T-helper 2 cell (primary cell): ENCODE measurements at places on chromosomes 5 and 9.

- DNase-seq: no peak
Observed at GRCh38 chr9:91302831-91303230, 58.9 kb downstream of the AUH start.

- DNase-seq: no peak
Observed at GRCh38 chr9:103152473-103152872, 157.3 kb downstream of the CYLC2 start.

DNA sequence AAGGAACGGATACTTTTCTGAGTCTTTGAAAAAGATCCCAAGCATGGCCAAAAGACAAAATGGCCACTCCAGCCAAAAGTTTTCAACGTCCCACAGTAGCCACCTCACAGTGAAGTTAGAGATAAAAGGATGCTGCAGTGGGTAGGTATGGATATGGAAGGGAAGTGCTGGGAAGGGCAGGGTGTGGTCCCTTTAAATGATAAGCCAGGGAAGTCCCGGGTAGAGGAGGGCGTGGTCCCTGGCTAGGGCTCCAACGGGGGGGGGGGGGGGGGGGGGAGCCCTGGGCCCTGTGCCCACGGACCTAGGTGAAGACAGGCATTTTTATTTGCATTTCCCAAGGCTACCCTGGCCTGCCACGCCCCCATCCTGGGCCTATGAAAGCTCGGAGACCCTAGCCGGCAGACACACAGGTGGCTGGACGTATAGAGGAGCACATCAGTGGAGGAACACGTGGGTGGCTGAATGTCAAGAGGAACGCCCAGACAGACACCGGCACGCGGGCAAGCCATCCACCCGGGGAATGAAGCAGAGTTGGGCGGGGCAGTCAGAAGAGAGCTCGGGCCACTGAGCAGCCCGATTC is 306.7 kb downstream of the NFIB start:
- DNase-seq: no peak

DNA sequence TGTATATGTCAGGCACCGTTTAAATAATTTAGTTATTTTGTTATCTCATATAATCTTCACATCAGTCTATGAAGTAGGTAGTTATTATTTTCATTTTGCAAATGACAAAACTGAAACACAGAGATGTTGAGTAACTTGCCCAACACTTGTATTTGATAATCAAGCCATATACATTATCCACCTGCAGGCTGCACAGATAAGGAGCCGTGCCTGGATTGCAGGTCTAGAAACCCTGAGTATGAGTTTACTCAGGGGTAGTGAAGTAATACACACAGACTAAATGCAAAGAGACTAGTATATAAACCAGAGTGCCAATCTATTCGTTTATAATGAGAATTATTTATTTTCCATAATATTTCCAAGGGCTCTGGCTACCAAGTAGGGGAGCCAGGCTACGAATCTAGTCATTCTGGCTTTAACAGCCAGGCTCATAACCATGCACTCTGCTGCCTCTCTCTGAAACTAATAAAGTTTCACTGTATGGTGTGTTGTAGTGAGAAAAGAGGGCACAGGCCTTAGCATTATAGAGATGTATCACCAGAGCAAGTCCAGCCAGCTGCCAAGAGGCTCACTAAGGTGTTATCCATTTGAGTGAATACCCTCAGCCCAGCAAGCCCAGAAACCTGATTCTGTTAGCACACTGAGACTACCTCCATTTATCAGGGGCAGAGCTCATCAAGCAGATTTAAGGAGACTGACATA is 4.5 kb downstream of the HEMGN start:
- DNase-seq: no peak

- no peak for DNase-seq
Observed at GRCh38 chr5:156149213-156149612, 177.8 kb upstream of the SGCD start.

GRCh38 chr9:81118416-81118815 is 570.9 kb downstream of the TLE1 start:
- no peak for DNase-seq

DNA sequence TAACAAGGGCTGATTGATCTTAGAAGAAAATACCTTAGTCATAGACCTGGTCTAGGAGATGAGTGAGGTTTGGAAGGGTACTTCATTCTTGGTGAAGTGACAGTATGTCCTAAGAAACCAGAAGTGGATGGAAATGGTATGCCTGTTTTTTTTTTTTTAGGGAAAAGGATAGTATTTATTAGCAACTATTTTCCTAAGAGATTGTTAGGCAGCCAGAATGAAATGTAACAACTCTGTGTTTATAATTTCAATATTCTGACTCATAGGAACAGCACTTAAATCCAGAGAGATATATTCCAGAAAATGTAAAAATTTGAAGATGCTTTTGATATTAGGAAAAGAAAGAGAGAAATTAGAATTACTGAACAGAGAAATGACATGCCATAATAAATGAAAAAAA is 21.2 kb upstream of the ARL14EPL start:
- no peak for DNase-seq

GRCh38 chr5:14041528-14042192 is 97.2 kb upstream of the DNAH5 start:
- DNase-seq: no peak

DNA sequence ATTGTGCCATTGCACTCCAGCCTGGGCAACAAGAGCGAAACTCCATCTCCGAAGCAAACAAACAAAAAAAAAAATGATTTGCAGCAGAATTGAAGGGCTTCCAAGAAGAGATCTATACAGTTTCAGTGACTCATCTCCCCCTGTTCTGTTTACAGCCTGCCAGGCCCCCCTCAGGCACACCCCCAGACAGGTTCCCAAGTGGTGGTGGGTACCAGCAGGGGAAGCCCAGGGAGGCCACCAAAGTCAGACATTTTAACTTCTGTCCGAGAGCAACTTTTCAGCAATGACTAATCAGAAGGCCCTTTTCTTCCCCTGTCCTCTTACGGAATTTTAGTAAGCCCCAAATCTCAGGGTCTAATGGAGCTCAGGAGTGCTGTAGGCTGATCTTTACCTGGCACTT is 98.7 kb downstream of the PAX5 start:
- DNase-seq: no peak

DNA sequence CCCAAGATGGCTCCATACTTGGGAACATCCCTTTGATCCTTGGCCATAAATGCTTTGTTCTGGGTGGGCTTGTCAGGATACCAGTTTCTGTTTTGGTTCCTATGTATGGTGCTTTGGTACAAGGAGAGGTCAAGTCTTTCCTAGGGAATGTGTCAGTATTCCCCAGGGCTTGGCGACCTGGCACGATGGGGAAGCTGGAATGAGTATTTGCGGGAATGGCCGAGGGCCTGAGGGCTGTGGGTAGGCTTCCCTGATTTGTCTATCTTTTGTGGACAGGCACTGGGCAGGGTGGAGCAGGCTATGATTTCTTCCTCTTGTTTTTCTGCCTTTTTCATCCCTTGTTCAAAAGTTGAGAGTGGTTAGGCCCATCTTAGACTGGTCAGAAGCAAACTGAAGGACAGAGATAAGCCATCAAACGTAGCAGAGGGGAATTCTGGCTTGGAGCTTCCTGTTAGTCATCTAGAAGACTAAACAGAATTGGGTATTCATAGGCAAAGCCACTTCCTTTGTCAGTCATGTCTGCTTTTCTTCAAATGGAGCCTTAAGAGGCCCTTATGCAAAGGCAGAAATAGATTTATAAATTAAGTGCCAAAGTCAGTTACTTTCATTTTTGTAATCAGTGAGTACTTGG is 13.7 kb downstream of the DOCK2 start:
- no peak for DNase-seq

- no peak for DNase-seq
Observed at GRCh38 chr5:88665750-88666215, 217.2 kb downstream of the MEF2C start.

GRCh38 chr5:110361471-110361870 is 365.0 kb downstream of the TMEM232 start:
- no peak for DNase-seq

- DNase-seq: no peak
Observed at GRCh38 chr5:150085191-150085912, 1.0 kb downstream of the CSF1R start.

GRCh38 chr9:70413464-70413798 is 1.0 kb downstream of the KLF9 start:
- DNase-seq: peak; percentile 34

- no peak for DNase-seq
Observed at GRCh38 chr9:134069480-134070399, 1.9 kb upstream of the BRD3 start.

DNA sequence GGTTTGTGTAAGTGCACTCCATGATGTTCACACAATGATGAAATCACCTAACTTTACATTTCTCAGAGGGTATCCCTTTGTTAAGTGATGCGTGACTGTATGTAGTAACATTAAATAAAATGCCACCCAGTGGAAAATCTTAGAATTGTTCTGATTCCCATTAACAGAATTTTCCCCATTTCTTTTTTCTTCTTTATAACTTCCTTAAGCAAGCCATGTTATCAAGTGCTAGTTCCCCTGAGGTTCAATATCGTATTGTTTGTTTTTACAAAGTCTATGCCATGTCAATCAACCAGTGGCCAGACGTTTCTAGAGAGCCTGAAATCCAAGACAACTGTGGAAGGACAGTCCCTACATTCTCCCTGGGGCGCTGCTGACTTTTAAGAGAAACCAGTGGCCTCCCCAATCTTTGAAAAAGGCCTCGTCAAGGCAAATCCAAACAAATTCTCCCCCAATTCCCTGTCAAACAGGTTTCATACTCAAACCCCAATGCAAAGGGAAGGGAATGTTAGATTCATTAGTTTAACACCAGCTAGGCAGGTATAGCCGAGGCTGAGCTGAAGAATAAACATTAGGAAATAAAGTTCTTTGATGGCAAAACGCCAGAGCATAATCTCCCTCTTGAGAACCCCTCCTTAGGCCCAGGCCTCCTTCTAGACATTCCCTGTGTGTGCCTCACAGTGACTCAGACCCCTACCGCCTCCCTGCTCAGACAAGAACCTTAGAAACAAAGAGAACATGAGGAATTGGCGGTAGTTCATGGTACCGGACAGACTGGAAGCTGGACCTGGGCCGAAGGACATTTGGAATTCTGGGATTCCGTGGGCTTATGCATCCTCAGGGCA is 198.7 kb downstream of the GNA14 start:
- no peak for DNase-seq

DNA sequence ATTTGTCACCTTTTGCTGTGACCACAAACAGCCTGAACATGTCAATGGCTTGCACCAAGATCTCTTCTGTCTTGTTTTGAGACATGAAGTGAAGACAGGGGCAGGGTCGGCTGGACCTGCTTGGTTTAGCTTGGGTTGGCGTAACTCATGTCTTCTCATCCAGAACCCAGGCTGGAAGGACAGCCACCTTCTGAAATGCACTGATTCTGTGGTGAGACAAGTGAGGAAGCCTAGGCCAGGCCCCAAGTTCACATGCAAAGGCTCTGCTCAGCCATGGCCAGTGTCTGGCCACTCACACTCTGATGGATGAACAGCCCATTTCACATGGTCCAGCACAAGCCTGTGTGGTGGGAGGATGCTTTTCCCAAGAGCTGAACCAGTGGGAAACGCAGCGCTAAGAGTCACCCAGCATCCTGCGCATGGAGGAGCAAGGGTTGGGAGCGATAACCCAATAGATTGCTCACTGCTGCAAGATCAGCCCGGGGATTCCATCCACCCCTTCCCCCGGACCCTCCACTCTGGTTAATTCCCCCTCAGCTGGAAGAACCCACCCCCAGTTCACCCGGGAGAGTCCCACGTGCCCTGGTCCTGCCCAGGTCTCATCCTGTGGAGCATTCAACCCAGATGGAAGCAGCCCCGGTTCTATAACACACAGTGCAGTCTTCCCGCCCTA is 16.2 kb upstream of the MED10 start:
- DNase-seq: no peak

GRCh38 chr5:56106837-56107236 is 112.1 kb upstream of the IL6ST start:
- DNase-seq: no peak

DNA sequence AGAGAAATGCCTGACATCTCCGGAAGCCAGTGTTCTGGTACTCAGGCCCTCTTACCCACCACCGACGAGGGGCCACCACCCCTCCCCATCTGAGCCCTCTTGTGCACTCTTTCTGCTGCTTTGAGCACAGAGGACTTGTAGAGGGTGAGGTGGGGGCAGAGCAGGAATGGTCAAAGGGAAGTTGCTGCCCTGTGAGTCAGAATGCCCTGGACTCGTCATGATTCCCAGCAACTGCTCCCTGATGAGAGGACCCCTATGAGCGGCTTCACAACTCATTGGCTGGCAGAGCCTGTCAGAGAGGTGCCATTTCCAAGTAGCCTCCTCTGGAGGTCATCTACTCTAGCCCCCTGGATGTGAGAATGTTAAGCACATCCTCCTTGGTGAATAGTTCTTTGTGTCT is 845 bp downstream of the ECSCR start:
- no peak for DNase-seq

GRCh38 chr5:42982107-42982622 is 58.0 kb downstream of the ANXA2R start:
- no peak for DNase-seq

DNA sequence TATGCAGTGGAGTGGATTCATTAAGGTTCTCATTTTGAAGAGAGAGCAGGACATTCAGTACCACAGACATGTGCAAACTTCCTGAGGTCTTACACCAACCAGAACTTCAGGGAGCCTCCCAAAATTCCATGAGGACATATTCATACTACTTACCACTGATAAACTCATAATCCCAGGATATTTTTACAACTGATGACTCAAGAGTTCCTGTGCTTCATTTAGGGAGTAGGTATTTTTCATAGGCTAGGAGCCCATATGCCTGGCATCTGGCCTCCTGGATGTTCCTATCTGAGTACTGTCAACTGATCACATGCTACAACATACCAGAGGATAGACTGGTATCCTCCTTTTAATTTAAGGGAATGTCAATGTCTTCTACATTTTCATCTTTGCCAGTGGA is 578.0 kb downstream of the EFNA5 start:
- DNase-seq: no peak

DNA sequence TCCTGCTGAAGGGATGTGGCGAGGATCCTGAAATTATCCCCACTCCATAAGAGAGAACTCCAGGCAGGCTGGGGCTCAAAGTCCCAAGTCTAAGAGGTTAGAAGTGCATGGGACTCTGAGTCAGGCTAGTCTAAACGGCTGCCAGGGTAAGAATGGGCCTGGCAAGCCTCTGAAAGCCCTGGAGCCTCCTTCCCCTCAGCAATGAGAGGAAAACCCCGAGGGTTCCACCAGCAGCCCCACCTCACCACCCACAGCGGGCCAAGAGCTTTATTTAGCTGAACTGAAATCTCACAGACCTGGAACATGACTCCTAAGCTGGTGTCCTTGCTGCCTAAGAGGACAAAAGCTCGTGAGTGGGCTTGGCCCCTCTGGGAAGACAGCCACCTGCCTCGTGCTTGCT is 135.5 kb downstream of the SEC61B start:
- DNase-seq: no peak
